ENCODE measurements at places on chromosomes 7 and 10.

- no peak for DNase-seq
- H3K4me3 ChIP-seq = no peak overlapping the region
- no peaks in the 10 kb centered on the region for H3K4me1 ChIP-seq
- H3K27ac ChIP-seq = no peak overlapping the region
- H3K36me3 ChIP-seq = no peaks in the 10 kb centered on the region
Observed at GRCh38 chr7:96933067-96933645, 72.2 kb upstream of the DLX6 start.

DNA sequence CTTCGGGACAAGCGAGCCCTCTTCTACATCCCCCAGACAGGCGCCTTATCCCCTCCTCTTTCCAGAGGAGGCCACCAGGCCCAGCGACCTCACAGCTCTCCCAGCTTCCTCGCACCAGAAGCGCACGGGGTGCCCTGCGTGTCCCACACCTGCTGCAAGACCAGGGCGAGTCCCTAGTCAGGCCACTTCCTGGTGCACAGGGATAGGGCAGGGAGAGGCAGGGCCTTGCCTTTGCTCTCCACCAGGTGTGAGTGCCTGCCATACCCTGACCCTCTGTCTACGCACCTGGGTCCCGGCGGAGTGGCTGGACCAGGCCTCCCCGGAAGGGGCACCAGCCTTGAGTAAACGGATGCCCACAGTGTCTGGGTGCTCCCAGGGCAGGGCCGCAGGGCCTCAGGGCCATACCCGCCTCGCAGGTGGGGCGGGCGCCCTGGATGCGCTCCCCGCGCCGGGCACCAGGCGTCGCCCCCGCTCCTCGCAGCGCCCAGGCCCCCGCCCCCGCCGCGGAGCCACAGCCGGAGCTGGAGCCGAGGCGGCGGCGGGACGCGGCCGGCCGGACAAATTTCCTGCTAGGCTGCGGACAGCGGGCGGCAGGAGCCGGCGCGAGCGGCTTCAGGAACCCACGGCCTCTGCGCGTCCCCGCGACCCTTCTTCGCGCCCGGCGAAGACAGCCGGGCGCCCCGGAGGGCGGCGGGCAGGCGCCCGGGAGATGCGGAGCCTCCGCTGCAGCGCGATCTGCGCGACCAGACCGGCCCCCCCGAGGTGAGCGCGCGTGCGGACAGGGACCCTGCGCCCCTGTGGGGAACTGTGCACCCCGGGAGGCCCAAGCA lies at the start of gene PTPRE:
Gene PTPRE, plus strand, starts transcription at position 556 of the 830 bp plus-strand sequence. CDS start 133,779 bp downstream, outside the sequence.
- H3K36me3 ChIP-seq = no peaks in the 10 kb centered on the region
- H3K27me3 ChIP-seq = peaks cover 9% of the 10 kb centered on the region
- DNase-seq = peak; percentile 60
- H3K27ac ChIP-seq = no peak within 1 kb of the TSS
- H3K4me3 ChIP-seq = no peak within 1 kb of the TSS
- no peaks in the 10 kb centered on the region for H3K4me1 ChIP-seq

GRCh38 chr7:1361016-1361755 lies 98.1 kb downstream of the MICALL2 start:
- no peaks in the 10 kb centered on the region for H3K4me1 ChIP-seq
- no peaks in the 10 kb centered on the region for H3K27me3 ChIP-seq
- no peak for DNase-seq
- H3K36me3 ChIP-seq = no peaks in the 10 kb centered on the region

GRCh38 chr10:11525503-11525902 lies 85.9 kb downstream of the USP6NL start:
- H3K36me3 ChIP-seq = no peaks in the 10 kb centered on the region
- no peak overlapping the region for H3K4me3 ChIP-seq
- DNase-seq = no peak
- H3K27me3 ChIP-seq = no peaks in the 10 kb centered on the region

- peaks cover 6% of the 10 kb centered on the region for H3K4me1 ChIP-seq
- H3K27me3 ChIP-seq = no peaks in the 10 kb centered on the region
- DNase-seq = peak; percentile 93
- no peaks in the 10 kb centered on the region for H3K36me3 ChIP-seq
Observed at GRCh38 chr7:40717242-40717641, 582.4 kb downstream of the SUGCT start.

DNA sequence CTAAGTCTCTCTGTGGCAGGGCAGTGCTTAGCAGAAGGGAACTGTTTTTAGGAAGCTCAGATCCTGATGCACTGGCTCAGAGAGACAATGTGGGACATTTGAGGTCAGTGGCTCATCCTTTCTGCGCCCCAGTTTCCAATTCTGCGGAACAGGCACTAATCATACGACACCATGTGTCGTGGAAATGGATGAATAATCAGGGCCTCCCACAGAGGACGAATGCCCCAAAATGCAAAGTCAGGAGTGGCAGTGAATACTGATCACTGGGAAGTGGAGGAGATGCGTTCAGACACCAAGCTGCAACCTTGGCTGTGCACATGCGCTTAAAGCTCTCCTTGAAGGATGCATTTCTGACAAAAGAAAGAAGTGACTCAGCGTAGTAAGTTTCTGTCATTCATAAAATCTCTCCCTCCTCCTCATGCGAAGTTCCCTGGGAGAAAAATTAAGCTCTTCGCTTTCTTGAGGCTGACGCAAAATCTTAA lies 21.9 kb upstream of the ECHDC3 start:
- no peaks in the 10 kb centered on the region for H3K4me1 ChIP-seq
- no peaks in the 10 kb centered on the region for H3K36me3 ChIP-seq
- no peak for DNase-seq
- no peaks in the 10 kb centered on the region for H3K27me3 ChIP-seq
- H3K27ac ChIP-seq = no peak overlapping the region

DNA sequence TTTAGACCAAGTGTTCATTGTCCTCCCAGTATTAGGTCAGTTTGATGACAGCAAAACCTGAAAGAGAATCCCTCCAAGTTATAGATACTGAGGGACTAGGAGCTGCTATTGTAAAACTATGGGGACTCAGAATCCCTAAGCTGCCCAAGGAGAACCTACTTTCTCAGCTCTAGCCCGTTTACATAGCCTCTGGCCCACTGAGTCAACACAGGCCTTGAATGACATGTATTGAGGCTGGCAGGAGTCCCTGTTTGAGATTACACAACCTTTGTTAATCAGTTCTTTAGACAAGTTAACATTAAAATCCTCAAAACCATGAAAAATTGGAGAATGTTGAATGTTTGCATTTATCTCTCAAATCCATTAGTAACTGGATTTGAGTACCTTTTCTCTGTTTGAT lies 1079.0 kb downstream of the KCNMA1 start:
- H3K4me3 ChIP-seq = no peak overlapping the region
- H3K27me3 ChIP-seq = no peaks in the 10 kb centered on the region
- H3K4me1 ChIP-seq = no peaks in the 10 kb centered on the region
- H3K27ac ChIP-seq = no peak overlapping the region

GRCh38 chr7:140269004-140269638 lies 92.3 kb upstream of the KDM7A start:
- no peaks in the 10 kb centered on the region for H3K36me3 ChIP-seq
- H3K27ac ChIP-seq = no peak overlapping the region
- DNase-seq = no peak
- peaks cover 2% of the 10 kb centered on the region for H3K4me1 ChIP-seq
- H3K27me3 ChIP-seq = no peaks in the 10 kb centered on the region

- H3K27ac ChIP-seq = no peak overlapping the region
- H3K36me3 ChIP-seq = no peaks in the 10 kb centered on the region
- no peak overlapping the region for H3K4me3 ChIP-seq
- no peaks in the 10 kb centered on the region for H3K4me1 ChIP-seq
- no peaks in the 10 kb centered on the region for H3K27me3 ChIP-seq
- DNase-seq = no peak
Observed at GRCh38 chr7:77757589-77757988, 40.6 kb downstream of the TMEM60 start.

GRCh38 chr7:100629117-100629716 lies 12.1 kb downstream of the TFR2 start:
- no peak overlapping the region for H3K27ac ChIP-seq
- no peaks in the 10 kb centered on the region for H3K36me3 ChIP-seq
- no peaks in the 10 kb centered on the region for H3K4me1 ChIP-seq
- H3K4me3 ChIP-seq = no peak overlapping the region
- H3K27me3 ChIP-seq = no peaks in the 10 kb centered on the region
- peak; percentile 78 for DNase-seq

DNA sequence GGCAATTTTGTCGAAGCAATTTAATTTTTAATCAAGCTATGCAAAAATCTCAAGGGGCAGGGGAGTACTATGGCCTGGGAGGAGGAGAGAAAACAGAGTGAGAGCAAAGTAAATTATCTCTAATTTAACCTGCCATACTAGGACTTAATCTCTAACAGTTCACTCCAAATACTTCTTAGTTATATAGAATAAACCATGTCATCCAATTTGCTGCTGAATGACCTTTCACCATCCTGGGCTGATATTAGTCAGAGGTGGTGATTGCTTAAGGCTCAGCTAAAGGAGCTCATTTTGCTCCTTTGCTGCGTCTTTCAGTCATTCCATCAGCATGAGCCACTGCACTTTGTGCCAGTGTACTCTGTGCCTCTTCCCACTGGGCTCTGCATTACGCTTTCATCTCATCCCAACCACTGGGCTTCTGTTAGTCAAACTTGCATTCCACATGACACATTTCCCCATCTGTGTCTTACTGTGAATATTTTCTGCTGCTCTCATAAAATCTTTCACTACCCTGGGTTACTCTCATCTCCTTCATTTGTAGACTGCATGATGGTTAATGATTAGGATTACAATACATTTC lies 84.3 kb downstream of the CD36 start:
- H3K4me1 ChIP-seq = peaks cover 3% of the 10 kb centered on the region
- no peaks in the 10 kb centered on the region for H3K27me3 ChIP-seq
- H3K36me3 ChIP-seq = no peaks in the 10 kb centered on the region
- peak; percentile 86 for DNase-seq
- H3K4me3 ChIP-seq = no peak overlapping the region
- peak overlapping the region; percentile 42 for H3K27ac ChIP-seq

DNA sequence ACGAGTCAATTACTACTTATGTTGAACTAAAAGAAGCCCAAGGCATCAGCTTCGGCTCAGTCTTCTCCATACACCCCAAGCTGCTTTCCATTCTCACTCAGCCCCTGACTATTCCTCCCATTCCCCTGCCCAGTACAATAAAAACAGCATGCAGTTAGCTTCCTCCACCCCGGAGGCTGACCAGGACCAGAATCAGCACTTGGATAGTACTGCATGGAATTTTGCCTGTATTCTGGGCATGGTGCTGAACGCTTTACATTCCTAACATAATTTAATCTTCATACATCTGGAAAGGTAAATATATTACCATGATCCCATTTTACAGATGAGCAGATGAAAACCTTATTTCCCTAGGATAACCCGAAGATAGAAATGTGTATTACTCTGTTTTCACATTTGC lies 7.5 kb upstream of the PODXL start:
- H3K4me3 ChIP-seq = no peak overlapping the region
- H3K36me3 ChIP-seq = no peaks in the 10 kb centered on the region
- no peak for DNase-seq
- H3K4me1 ChIP-seq = no peaks in the 10 kb centered on the region

GRCh38 chr10:68086910-68087684 lies 12.0 kb upstream of the HERC4 start:
- H3K4me3 ChIP-seq = no peak overlapping the region
- H3K27ac ChIP-seq = no peak overlapping the region
- no peaks in the 10 kb centered on the region for H3K36me3 ChIP-seq
- no peak for DNase-seq
- no peaks in the 10 kb centered on the region for H3K27me3 ChIP-seq

DNA sequence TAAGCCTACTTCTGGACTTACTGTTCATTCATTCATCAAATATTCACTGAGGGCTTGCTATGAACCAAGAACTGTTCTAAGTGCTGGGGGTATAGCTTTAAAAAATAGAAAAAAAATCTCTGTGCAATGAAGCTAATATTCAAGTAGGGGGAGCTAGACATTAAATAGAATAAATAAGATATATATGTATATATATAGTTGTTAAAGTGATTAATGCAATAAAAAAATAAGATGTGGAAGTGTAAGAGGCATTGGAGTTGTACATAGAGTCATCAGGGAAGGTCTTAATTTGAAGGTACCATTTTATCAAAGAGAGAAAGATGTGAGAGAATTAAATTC lies 181.2 kb upstream of the AGR3 start:
- no peak for DNase-seq
- H3K27me3 ChIP-seq = no peaks in the 10 kb centered on the region
- no peaks in the 10 kb centered on the region for H3K4me1 ChIP-seq
- no peaks in the 10 kb centered on the region for H3K36me3 ChIP-seq

DNA sequence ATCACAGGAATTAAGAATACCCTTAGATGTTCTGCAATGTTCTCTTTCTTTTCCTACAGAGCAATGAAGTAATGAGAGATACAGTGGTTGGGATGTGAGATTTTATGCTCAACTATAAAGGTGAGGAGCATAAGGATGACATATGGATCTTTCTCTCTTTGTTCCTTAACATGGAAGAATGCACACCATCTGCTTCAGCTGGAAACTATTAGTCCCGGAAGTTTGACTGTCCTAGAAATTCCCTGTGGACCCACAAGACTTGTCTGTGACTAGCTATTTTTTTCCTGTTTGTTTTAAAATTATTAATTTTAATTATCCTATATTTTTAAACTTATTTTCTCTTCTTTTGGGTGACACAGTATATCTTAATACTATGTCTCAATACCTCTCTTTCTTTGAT lies 80.2 kb downstream of the DKK1 start:
- DNase-seq = no peak
- H3K4me3 ChIP-seq = no peak overlapping the region
- H3K4me1 ChIP-seq = peaks cover 2% of the 10 kb centered on the region
- no peaks in the 10 kb centered on the region for H3K27me3 ChIP-seq

- no peaks in the 10 kb centered on the region for H3K4me1 ChIP-seq
- DNase-seq = no peak
- no peak overlapping the region for H3K27ac ChIP-seq
- H3K4me3 ChIP-seq = no peak overlapping the region
Observed at GRCh38 chr7:55181762-55182161, 162.9 kb downstream of the EGFR start.

DNA sequence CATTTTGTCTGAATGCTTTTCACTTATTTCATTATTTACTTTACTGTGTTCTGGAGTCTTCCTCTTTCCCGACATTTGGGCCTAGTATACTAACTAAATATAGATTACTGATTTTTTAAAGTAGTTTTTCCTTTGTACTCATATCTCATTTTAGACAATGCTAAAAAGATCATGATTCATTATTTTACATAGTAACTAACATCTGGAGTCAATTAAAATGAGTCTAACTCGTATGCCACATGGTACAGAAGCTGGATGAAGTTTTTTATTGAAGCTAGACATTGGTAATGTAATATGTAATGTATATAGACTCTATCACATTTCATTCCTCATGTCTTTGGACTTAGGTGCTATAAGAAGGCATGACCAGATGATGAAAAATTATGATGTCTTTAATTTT lies 156.3 kb upstream of the HGF start:
- H3K4me3 ChIP-seq = no peak overlapping the region
- H3K36me3 ChIP-seq = no peaks in the 10 kb centered on the region
- no peaks in the 10 kb centered on the region for H3K27me3 ChIP-seq
- no peaks in the 10 kb centered on the region for H3K4me1 ChIP-seq
- no peak for DNase-seq

GRCh38 chr7:129213828-129214227 lies 11.0 kb upstream of the AHCYL2 start:
- no peak overlapping the region for H3K4me3 ChIP-seq
- H3K36me3 ChIP-seq = no peaks in the 10 kb centered on the region
- peak; percentile 84 for DNase-seq
- no peaks in the 10 kb centered on the region for H3K4me1 ChIP-seq
- H3K27me3 ChIP-seq = no peaks in the 10 kb centered on the region
